ENCODE measurements at places on chromosomes 2 and 18.

DNA sequence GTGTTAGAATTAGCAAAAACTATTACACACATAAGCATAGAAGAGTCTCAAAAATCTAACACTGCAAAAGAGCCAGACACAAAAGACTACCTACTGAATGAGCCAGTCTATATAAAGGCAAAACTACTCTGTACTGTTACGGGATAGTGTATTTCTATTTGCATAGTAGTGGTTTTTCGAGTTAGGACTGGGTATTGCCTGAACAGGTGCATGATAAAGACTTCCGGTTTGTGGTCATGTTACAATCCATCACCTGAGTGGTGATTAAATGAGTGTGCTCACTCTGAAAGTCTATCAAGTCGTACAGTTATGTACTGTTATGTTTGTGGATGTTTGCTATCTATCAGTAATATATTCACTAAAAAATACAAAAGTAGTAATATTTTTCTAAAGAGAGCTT is 523.3 kb upstream of the SYT4 start:
- no peak for DNase-seq

DNA sequence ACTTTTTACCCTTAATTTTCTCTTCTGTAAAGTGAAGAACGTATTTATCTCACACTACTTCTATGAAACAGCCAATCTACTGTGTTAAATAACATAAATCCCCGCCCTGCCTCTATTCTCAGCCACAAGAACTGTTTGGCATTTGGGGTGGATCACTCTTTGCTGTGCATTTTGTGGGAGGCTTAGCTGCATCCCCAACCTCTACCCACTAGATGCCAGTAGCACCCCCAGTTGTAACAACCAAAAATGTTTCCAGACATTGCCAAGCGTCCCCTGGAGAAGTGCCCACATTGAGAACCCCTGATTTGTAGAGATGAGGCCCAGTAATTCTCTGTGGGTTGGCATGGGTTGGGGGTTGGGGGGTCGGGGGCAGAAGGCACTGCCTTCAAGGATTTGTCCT is 94.7 kb upstream of the BOD1L2 start:
- DNase-seq, result no peak

- DNase-seq, result no peak
These were observed 151.8 kb upstream of the SLC14A2 start for GRCh38 chr18:45463451-45463850.

- no peak for DNase-seq
These were observed 6.9 kb downstream of the CCDC195 start for GRCh38 chr2:224709301-224709700.

- no peak for DNase-seq
These were observed 244.8 kb upstream of the SIX2 start for GRCh38 chr2:45254025-45254424.

GRCh38 chr2:27074738-27075565 is 3.5 kb upstream of the EMILIN1 start:
- DNase-seq, result peak; percentile 44

DNA sequence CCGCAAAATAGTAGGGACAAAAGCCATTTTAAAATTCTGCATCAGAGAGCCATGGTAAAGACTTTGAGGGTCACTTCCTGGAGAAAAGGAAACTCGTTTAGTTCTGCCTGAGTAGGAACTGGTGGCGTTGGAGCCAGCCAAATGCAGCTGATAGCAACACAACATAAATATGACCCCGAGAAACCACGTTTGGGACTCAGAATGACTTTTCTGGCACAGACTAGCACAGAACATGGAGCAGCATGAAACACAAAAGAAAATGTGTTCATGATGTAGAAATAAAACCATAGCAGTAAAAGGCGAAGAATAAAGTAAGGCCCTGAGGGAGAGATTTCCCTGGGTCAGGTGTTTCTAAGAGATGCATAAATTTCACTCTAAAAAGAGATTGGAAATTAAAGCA is 149.2 kb upstream of the KLHL29 start:
- no peak for DNase-seq

- no peak for DNase-seq
These were observed 157.8 kb downstream of the AGAP1 start for GRCh38 chr2:235651643-235652042.

- DNase-seq, result no peak
These were observed 446.2 kb downstream of the PIK3C3 start for GRCh38 chr18:42401131-42401673.

- DNase-seq, result no peak
These were observed 54.3 kb downstream of the TTC21B start for GRCh38 chr2:165899311-165899710.

- DNase-seq, result no peak
These were observed 227.6 kb upstream of the HNRNPA3 start for GRCh38 chr2:176984987-176985386.

GRCh38 chr2:222572751-222573174 is 83.1 kb downstream of the FARSB start:
- DNase-seq, result no peak

GRCh38 chr18:71450257-71450656 is 1093.9 kb downstream of the CBLN2 start:
- DNase-seq, result no peak

GRCh38 chr2:23410596-23410995 is 25.6 kb downstream of the KLHL29 start:
- DNase-seq, result no peak

- DNase-seq, result no peak
These were observed 49.3 kb upstream of the STK17B start for GRCh38 chr2:196220671-196221070.

DNA sequence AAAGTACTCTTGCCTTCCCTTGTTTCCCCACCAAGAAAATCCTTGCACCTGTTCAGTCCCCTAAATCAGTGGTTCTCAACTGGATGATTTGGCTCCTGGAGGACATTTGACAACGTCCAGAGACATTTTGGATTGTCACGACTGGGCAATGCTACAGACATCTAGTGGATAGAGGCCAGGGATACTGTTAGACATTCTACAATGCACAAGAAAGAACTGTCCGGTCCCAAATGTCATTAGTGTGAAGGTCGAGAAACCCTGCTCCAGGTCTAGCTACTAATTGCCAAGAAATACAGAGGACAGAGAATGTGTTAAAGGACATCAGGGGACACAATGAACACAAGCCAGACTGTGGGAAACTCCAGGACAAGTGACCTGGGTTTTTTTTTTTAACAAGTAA is 60.0 kb downstream of the LRP2 start:
- DNase-seq, result no peak

- DNase-seq, result no peak
These were observed 64.8 kb upstream of the DARS1 start for GRCh38 chr2:136049991-136050920.

GRCh38 chr2:136065907-136066306 is 52.0 kb downstream of the CXCR4 start:
- no peak for DNase-seq

GRCh38 chr18:51339856-51340255 is 142.4 kb upstream of the MEX3C start:
- no peak for DNase-seq

DNA sequence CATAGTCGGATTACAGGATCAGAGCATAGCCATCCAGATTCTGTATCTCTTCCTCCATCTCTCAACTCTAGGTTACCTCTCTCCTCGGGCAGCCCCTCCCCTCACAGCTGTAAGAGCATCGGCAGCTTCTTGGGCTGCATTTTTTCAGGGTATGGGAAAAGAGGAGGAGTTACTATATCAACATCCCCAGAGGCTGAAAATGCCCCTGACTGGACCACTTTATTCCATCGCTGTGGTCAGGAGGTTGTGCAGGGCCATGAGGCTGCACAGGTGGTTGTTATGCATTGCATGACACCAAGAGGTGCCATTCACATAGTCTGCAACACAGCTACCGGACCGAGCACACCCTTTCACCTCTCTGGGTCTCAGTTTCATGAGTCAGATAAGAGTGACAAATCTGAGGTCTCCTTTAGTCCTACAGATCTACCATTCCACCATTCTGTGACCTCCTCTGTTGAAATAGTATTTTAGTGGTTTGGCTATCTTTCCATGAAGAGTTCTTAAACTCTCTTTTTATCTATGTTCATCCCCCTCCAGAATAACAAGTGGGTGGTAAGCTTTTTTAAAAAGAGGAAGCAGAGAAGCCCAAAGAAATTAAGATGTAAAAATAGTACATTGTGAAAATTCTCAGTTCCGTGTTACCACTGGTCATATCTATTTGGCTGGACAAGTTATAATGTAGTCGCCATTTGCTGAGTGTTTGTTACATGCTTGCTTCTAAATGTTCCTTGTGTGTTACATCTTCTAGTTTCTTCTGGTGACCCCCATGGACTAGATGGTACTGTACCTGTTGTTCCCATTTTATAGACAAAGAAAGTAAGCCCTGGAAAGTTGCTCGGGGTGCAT is 56.6 kb upstream of the SLC1A4 start:
- no peak for DNase-seq

GRCh38 chr2:98895901-98896300 is 40.1 kb downstream of the CRACDL start:
- DNase-seq, result no peak

DNA sequence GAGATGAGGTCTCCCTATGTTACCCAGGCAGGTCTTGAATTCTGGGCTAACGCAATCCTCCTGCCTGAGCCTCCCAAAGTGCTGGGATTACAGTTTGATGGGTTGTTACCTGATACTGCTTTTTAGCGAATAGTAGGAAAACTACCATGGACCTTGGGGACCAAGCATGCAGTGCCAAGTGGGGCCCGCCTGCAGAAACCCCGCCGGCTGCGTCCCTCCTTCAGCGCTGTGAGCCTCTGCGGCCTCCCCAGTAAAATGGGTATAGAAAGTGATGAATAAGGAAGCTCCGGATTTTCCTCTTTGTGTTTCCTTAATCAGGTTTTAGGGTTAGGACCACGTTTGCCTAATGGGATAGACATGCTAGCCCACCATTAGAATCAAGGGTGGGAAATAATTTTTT is 30.4 kb downstream of the RAMP1 start:
- no peak for DNase-seq

DNA sequence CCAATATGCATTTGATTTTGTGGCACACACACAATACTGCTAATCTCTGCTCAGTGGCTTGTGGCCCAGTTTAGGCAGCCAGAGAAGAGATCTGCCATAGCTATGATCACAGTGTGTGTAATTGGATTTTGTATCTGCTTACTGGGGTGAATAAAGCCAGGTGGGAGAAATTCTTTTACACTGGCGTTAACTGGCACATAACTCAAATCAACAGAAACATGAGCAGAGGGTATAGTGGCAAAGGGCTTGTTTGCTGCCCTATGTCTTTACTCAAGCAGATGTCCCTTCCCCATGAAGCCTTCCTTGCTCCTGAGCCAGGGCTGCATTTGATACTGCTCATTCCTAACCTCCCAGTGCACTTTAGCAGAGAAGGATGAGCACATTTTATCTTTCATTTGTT is 28.5 kb downstream of the STON1 start:
- DNase-seq, result no peak

DNA sequence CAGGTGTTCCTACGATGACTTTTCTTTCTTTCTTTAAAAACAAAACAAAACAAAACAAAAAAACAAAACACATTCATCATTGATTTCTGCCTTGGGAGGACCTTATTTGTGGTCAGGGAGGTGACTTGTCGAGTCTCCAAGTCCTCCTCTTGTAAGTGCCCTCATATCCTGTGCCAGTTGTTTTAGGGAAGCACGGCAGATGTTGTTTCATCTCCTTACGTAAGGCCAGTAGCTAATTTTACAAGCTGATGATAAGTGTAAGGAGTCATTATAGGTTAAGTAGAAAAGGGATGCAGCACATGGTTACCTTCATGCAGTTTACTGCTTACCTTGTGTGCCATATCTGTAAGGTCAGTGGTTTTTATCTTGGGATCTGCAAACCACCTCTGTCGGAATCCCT is 52.2 kb downstream of the MRPS9 start:
- no peak for DNase-seq

Measured in endothelial cell (in vitro differentiated cells).